ENCODE measurements at places on chromosomes 2 and 18. TPM values are rescaled to one million over a fixed set of nuclear protein-coding genes. Genes with fewer than 3 reads are reported as not detected.

- H3K27ac ChIP-seq = peak within 1 kb of the TSS; percentile 84
- H3K4me3 ChIP-seq = peak within 1 kb of the TSS; percentile 58
- no peaks in the 10 kb centered on the region for H3K27me3 ChIP-seq
- peak; percentile 70 for DNase-seq
- no peaks in the 10 kb centered on the region for H3K36me3 ChIP-seq
These were observed at the start of gene KYNU for GRCh38 chr2:142877216-142877838. Gene KYNU (plus strand): TSS chr2:142877664. CDS start chr2:142885368, 7,704 bp downstream.

GRCh38 chr2:28084564-28084963 is 194.0 kb downstream of the BABAM2 start:
- DNase-seq = no peak
- no peaks in the 10 kb centered on the region for H3K4me1 ChIP-seq
- H3K27me3 ChIP-seq = no peaks in the 10 kb centered on the region
- no peak overlapping the region for H3K4me3 ChIP-seq

GRCh38 chr18:57780706-57781347 is 22.3 kb downstream of the ATP8B1 start:
- H3K27ac ChIP-seq = no peak overlapping the region
- no peaks in the 10 kb centered on the region for H3K36me3 ChIP-seq
- no peak overlapping the region for H3K4me3 ChIP-seq
- no peaks in the 10 kb centered on the region for H3K27me3 ChIP-seq
- H3K4me1 ChIP-seq = peaks cover 11% of the 10 kb centered on the region

GRCh38 chr2:214839464-214839863 is 30.0 kb upstream of the BARD1 start:
- no peak overlapping the region for H3K27ac ChIP-seq
- H3K27me3 ChIP-seq = no peaks in the 10 kb centered on the region
- no peak overlapping the region for H3K4me3 ChIP-seq
- no peak for DNase-seq
- no peaks in the 10 kb centered on the region for H3K36me3 ChIP-seq

- H3K4me3 ChIP-seq = no peak overlapping the region
- peak; percentile 44 for DNase-seq
- peak overlapping the region; percentile 92 for H3K27ac ChIP-seq
- H3K27me3 ChIP-seq = no peaks in the 10 kb centered on the region
These were observed 112.8 kb downstream of the SPTBN1 start for GRCh38 chr2:54568876-54569321.

DNA sequence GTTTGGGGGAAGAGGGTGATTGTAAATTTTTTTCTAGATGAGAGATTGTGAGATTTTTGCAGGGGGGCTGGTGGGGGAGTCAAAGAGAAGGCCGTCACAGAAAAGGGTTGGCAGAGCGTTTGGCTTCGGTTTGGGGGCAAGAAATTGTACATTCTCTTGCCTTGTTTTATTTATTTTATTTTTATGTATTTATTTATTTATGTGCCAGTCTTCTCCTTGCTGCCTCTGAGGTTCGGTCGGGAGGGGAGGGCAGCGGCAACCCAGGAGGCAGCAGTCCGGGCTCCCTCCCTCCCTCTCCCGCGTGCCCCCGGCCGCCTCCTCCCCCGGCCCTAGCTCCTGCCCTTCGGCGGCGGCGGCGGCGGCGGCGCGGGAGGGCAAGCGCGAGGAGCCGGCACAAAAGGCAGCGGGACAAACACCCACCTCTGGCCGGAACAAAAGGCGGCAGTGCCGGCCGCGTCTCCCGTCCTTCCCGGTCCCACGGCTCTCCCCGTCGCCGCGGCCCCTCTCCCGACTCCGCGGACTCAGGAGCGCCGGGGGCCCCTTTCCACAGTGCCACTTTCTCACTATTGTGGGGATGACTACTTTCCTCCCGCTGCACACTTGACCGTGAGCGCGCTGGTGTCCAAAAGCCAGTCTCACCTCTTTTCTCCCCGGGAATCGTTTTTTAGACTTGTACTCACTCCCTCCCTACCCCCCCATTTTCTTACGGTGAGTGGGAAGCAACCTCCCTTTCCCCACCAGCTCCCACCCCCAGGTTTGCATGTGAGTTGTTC is 1.2 kb downstream of the BCL11A start:
- peaks cover 16% of the 10 kb centered on the region for H3K4me1 ChIP-seq
- no peaks in the 10 kb centered on the region for H3K36me3 ChIP-seq
- H3K27ac ChIP-seq = peak overlapping the region; percentile 91
- H3K4me3 ChIP-seq = peak overlapping the region; percentile 98
- no peaks in the 10 kb centered on the region for H3K27me3 ChIP-seq

KIAA2012 gene
- not detected for polyA plus RNA-seq
